GM23248 (cell line): ENCODE measurements at places on chromosomes 5 and 9. TPM values are rescaled to one million over a fixed set of nuclear protein-coding genes. Genes with fewer than 3 reads are reported as not detected.

COX7C gene
- total RNA-seq = 127 and 145 TPM in 2 replicates

CTSL gene
- total RNA-seq = 389 and 402 TPM in 2 replicates

IFNA2 gene
- total RNA-seq = not detected in 2 replicates

GRCh38 chr5:81156732-81157131 lies 76.4 kb upstream of the CKMT2 start:
- H3K4me1 ChIP-seq = no peaks in the 10 kb centered on the region
- DNase-seq = no peak

GRCh38 chr9:91599564-91599963 lies 175.9 kb upstream of the NFIL3 start:
- H3K4me3 ChIP-seq = no peak overlapping the region
- no peak for DNase-seq
- H3K36me3 ChIP-seq = no peaks in the 10 kb centered on the region
- no peaks in the 10 kb centered on the region for H3K4me1 ChIP-seq
